Caco-2 (cell line): ENCODE measurements at places on chromosomes 12 and 14.
A peak's percentile ranks its signal among the peaks of the same experiment; 100 is the strongest.

- peak; percentile 49 for DNase-seq
Observed at GRCh38 chr14:54567639-54568561, 972 bp downstream of the SAMD4A start.

DNA sequence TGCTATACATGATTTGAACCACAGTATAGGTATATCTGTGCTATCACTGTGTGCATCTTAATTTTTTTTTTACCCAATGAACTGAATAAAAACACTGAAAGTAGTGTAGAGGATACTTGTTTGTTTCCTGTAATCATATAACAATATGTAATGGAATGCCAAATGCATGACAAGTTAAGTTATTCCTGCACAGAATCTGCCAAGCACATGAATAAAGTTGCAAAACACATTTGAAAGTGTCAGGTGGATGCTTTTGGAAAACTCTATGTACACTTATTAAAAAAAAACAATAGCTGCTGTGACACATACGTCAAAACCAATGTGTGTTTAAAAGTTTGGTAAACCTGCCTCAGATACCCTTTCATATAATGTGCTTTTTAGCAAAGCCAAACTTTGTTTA lies 1638.1 kb upstream of the SEL1L start:
- no peak for DNase-seq

- no peak for DNase-seq
Observed at GRCh38 chr14:70897464-70897863, 9.8 kb upstream of the PCNX1 start.

GRCh38 chr12:32379213-32379612 lies 20.1 kb upstream of the FGD4 start:
- DNase-seq = no peak

DNA sequence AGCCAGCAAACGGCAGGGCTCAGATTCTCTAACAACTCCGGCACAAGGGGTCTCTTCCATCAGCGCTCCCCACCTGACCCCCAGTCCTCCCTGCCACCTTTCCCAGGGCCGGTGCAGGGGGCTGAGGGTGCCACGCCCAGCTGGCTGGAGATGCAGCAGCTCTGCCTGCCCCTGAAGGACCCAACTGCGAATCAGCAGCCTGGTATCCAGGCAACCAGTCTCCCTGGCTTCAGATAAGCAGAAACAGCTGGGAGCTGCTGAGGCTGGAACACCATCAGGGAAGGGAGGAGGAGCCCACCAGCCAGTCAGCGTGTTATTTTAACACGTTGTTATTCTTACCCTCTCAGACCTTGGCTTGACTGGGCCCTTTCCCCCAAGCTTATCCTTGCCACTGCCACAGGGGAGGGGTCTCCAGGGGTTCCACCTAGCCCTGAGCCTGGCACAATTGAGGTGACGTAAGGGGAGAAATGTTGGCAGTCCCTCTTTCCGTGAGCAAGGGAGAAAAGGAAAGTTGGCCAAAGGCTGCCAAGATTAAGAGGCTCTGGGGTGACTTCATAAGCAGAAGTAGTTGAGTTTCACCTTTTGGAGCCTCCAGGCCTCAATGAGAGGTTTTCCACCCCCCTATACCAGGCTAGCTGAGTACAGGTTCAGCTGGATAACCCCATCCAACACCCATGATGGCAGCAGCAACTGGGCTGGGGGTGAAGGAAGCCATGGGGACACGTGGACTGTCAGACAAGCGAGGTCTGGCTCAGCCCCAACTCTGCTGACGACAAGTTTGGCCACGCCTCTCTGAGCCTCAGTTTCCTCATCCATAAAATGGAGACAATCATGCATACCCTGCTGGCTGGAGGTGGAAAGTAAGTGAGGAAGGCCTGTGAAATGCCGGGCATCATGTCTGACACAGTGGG lies 91.1 kb downstream of the IRF2BPL start:
- no peak for DNase-seq

DNA sequence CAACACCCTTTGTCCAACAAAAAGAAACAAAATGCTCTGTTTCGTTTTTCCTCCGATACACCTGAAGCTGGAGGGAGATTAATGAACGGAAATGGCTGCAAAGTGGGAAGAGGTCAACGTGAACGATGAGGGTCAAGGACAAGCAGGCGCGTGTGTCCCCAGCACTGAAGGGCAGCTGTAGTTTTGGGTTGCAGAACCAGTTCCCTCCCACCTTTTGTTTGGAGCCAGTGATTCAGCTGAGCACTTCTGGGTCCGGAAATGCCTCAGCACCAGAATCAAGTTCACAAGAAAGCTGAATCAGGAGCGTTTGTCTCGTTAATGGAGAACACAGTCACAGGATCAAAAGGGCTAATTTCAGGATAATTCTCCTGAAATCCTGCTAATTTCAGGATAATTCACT lies 51.1 kb upstream of the PWP1 start:
- no peak for DNase-seq

GRCh38 chr12:106452309-106452708 lies 94.8 kb downstream of the POLR3B start:
- no peak for DNase-seq

DNA sequence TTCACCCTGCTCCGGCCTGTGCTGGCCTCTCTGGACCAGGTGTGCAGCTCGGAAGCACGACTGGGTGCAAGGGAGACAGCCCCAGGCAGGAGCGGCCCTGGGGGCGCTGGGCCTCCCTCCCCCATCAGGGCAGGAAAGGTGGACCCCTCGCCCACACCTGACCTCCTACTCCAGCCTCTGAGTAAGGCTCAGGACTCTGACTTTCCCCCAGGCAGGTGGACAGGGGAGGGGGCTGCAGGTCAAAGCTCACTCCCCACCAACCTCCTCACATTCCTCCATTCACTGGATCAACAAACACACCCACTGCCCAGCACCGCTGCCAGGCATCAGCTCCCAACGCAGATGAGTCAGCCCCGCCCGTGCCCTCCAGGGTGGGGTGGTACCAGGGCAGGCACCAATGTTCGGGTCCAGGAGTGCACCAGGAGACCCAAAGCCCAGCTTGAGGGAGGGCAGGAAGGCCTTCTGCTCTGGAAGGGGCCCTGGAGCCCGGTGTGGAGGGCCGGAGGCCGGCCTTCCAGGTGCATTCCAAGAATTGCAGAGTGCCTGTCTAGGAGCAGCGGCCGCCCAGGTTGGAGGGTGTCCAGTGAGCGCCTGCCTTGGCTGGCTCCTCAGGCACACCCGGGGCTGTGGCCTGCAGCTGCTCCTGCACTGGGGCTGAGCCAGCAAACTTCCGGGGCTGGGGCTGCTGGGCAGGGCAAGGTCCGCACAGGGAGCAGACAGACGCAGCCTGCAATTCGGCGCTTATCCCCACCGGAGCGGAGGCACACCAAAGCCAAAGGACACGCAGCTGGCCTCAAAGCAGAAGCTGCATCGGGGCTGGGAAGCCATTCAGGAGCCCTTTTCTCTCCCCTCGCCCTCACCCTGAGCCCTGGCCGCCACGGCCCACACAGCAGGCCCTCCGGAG lies 1.6 kb upstream of the INF2 start:
- peak; percentile 97 for DNase-seq

- no peak for DNase-seq
Observed at GRCh38 chr12:117484901-117485300, 123.5 kb upstream of the NOS1 start.

DNA sequence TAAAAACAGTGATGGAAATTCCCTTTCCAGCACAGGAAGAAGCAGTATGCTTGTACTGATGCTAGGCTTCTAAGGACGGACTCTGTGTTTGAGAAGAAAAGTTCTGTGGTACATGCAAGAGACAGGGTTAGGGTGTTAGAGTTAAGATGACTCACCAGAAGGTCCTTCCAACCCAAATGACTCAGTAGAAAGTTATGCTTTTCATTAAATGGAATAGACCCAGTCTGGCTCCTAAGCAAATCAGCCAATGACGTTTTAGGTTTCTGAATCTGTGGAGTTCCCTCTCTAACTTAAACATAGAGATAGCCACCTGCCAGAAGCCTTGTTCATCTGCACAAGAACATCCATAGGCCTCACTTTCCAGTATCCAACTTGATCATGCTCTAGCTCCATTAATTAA lies 5.7 kb downstream of the PTHLH start:
- DNase-seq = no peak

DNA sequence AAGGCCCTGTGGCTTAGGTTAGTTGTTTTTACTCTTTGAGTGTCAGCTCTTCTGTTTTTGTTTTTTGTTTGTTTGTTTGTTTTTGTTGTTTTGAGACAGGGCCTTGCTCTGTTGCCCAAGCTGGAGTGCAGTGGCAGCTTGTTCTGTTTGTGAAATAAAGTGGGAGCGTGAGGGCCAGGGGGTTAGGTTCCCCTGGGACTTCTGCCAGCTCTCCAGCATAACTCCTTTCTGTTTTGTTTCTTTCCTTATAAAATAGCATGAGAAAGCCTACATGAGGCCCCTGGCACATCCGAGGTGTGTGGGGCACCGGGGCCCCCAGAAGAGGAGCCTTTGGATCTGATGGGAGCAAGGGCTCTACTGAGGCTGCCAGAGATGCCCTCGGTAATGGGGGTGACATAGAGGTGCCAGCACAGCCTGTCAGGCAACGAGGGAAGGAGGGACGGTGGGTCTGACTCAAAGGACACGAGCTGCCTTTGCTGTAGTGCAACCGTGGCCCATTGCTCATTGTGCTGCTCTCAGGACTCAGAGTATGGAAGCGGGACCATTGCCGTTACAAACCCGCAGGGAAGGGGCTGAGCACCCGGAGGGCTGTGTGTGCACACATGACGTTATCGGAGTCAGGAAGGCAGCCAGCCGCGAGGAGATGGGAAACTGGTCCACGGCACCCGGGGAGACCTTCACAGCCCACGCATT lies 9.1 kb upstream of the SERPINA11 start:
- no peak for DNase-seq

- DNase-seq = no peak
Observed at GRCh38 chr12:58086006-58086405, 144.6 kb downstream of the ATP23 start.

GRCh38 chr14:62409169-62409568 lies 636.1 kb downstream of the KCNH5 start:
- DNase-seq = no peak

DNA sequence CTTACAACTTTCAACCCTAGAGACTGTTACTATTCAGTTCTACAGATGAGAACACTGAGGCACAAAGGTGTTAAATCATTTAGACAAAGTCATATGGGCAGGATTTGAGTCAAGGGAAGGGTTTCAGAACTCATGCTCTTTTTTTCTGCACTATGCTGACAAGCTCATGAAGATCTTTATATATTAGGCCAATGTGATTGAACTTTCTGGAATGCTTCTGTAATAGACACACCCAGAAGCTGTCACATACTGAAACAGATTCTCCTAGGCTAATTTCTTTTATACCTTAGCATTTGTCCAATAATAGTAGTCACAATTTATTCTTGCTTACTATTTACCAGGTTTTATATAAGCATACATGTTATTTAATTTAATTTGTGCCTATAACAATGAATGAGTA lies 164.0 kb downstream of the ALG10B start:
- DNase-seq = no peak

DNA sequence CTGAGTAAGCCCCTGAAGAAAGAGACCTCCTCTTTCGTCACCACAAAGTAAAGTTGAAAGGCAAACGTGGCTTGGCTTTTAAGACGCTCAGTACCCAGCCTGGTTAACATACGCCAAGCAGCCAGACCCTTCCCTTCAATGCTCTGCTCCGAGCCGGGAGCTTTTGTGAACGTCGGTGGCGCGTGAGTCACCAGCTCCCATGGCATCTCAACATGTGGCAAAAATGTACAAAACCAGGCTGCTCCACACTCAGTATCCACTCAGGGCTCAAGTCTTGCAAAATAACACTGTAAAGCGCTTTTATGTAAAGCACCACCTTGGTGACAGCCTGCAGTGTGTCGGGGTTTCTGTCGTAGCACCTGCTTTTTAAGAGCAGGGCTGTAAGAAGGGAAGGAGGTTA lies 89.0 kb downstream of the SETD3 start:
- no peak for DNase-seq

- DNase-seq = peak; percentile 77
Observed at GRCh38 chr14:64942531-64943111, at the start of gene GPX2. Gene GPX2, minus strand, starts transcription at chr14:64942745. Its CDS starts 19 bp downstream, at chr14:64942726.

GRCh38 chr14:54258382-54258781 lies 138.4 kb upstream of the CDKN3 start:
- DNase-seq = no peak

DNA sequence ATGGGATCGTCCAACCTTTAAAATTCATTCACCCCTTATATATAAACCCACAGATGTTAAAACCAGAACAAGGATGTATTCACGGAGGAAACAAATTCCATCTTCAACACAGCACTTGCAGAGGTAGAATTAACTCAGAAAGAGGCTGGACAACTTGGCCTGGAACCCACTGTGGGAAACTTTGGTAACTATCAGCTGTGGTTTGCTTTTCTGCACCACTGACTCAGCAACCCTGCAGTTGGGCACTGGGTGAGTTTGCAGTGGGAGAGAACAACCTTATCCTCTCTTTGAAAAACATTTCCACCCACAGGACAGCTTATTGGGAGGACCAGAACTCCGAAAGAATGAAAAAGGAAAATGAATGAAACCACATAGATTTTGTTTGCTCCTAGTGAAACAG lies 66.3 kb downstream of the ZNF664 start:
- no peak for DNase-seq

GRCh38 chr14:41824441-41824840 lies 217.8 kb downstream of the LRFN5 start:
- no peak for DNase-seq

GRCh38 chr14:36485773-36486172 lies 34.3 kb downstream of the NKX2-1 start:
- DNase-seq = no peak

GRCh38 chr12:15196221-15196620 lies 25.0 kb downstream of the RERG start:
- DNase-seq = no peak

DNA sequence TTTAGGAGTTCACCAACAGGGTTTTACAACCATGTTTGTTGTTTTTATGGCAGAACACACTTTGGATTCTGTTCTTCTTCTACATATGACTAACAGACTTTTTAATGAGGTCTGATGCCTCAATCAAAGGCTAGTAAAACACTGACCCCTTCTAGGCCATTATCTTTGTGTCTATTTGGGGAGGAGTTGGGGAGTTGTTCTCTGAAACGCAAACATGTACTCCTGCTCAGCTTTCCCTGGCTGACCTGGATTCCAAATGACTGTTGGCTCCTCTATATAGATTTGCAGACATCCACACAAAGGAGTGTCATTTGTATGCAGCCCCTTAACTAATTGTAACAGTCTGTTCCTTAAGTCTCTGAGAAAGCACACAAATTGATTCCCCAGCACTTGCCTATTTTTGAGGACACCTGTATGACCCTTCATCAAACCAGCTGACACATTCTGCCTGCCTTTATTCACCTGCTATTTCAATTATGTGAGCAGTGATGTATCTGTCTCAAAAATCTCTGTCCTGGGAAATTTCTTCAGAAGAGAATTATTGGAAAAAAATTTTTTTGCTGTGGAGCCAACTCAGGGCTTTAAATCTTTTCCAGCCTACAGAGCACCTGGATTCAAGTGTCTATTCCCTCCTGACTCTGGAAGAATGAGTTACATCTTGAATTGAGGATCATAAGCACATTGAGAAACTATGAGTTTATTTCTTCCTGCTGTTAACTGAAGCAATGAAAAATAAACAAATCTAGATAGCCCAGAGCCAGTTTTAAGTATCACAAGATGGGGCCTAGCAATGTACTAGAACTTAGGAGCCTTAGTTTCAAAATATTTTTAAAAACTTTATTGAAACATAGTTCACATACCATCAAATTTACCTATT lies 417.2 kb downstream of the RAD51B start:
- no peak for DNase-seq
